Caudate nucleus (tissue), 63 donors: ENCODE measurements at places on chromosomes 11 and 22.

DNA sequence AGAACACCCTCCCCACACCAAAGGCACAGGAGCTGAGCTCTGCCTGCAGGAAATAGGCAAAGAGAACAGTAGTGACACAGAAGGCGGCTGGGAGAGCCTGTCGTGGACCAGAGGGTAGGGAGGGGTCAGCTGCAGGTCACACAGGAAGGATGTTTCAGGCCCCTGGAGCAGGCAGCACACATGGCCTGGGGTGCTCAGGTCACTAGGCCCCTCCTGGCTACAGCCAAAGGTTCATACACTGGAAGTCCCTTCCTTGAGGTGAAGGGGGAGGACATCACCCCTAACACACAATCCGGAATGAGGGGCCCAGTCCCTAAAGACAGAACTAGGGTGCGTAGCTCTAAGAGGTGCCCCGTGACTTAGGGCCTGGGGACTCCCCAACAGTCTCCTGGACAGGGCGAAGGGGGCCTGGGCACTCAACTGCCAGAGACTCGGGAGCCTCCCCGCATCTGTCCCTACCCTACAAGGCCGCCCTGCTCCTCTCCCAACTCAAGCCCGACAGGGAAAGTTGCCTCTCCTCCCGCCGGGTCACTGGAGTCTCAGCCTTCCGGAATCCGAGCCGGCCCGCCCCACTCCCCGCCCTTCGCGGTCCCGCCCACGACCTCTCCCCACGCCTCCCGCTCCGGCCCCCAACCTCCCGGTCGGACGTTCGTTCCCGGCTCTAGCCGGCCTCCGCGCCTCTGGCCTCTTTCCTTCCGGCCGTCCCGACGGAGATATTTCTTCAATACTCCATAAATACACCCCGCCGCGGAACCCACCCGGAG lies at the start of gene CYB5R2:
Gene CYB5R2 (minus strand): TSS at position 541 of the 764 bp plus-strand sequence. CDS start 675 bp downstream, outside the sequence.
- peak; percentile 73 for DNase-seq

- no peak for DNase-seq
Measured at GRCh38 chr11:43735115-43735514, 54.6 kb downstream of the HSD17B12 start.

GRCh38 chr11:69391192-69392103 lies 90.0 kb upstream of the LINC01488 start:
- DNase-seq: no peak

- no peak for DNase-seq
Measured at GRCh38 chr11:15988693-15989231, 367.6 kb downstream of the SOX6 start.

DNA sequence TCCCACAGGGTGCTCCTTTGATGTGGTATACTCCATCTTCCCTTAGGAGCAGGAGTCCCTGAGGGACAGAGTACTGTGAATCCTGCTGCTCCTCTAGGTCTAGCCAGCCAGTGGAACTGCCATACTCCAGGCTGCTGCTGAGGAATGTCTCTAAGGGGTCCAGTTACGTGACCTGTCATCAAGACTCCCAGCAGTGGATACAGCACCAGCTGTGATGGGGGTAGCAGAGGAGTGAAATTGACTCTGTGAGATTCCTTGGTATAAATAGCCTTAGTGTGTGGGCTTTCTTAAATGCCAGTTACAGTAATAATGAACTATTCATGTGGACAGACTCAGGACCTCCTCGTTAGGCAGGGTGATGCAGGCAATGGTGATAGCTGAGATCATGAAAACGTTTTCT lies 140.4 kb upstream of the LUZP2 start:
- DNase-seq: no peak

- no peak for DNase-seq
Measured at GRCh38 chr11:12693094-12693478, 18.9 kb downstream of the TEAD1 start.

- no peak for DNase-seq
Measured at GRCh38 chr22:26672060-26672471, 14.7 kb downstream of the MIAT start.

DNA sequence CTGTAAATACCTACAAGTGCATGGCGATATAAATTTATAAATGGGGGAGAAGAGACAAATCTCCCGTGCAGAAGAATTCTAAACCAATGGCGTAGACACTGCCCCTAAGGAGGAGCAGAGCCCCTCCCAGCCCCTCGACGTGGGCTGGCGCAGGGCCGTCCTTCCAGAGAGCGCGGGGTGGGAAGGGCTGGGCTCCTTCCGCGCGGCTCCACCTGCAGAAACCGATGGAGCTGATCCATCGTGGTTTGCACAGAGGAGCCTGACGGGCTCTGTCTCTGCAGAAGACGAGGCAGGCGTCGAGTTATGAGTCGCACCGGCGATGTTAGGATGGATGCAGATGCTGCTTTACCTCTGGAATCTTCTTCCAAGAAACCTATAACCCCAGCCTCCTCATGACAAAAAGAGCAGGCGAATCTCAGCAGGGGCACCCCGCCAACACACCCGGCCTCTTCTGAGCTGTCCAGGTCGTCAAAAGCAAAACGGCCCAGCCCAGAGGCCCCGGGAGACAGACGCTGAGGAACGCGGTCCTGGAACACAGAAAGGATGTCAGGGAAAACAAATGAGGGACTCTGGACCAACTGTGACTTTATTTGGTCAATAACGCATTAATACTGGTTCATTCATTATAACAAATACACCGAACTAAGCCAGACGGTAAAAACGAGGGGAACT lies 11.0 kb upstream of the B4GALNT4 start:
- no peak for DNase-seq
